ENCODE measurements at places on chromosomes 13 and 19.

DNA sequence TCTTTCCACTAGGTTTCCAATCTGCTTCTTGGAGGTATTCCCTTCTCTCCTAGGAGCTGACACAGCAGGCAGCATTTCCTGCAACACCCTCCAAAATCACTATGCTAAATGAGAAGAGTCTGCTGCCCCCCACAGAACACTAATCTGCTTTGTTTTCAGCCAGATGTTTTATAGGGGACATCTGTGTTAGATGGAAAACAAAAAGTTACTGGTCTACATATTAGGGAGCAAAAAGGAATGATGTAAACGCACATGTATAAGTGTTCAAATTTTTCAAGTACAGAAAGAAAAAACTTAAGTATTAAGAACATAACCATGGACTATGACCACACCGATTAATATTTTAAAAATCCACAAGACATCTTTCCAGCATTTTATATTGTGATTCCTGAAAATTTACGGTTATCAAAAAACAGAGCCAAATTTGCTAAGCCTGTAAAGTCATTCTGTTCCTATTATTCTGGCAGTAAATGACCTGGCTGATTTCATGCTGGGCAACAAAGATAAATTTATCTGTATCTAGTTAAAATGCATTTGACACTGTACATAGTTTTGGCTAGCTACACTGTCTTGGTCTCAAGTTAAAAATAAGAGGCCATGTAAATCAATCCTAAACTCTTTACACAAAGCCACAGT, 63.3 kb downstream of the DCLK1 start:
- no peak for DNase-seq

GRCh38 chr13:31909864-31910551, 121.6 kb upstream of the FRY start:
- no peak for DNase-seq

DNA sequence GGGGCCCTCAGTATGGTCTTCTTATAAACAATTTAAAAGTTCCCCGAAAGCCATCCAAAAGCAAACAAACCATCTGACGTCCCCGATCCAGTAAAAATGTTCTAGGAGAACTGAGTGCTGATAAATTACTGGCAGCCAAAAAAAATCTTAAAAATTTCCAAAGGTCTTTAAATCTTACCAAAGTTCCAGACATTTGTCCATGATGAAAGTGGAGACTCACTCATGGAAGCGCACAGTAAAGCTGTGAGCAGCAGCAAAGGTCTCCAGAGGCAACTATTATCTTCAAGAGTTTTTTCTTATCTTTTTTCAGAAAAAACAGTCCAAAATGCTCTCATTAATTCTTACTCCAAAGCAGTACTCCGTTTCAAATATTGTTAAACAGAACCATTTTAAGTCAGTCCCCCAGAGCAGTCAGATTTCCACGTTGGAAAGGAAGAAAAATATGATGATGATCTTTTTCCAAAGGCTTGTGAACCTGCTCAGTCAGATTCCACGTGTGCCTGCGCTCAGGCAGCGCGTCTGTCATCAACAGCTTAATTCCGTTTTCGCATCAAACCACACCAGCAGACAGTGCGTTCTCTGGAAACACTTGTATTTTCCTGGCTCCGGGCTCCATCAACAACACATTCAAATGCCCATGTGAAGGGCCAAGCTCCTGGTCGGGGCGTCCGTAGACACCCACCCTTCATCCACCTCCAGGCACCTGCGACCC, 85.4 kb downstream of the COL4A1 start:
- no peak for DNase-seq

DNA sequence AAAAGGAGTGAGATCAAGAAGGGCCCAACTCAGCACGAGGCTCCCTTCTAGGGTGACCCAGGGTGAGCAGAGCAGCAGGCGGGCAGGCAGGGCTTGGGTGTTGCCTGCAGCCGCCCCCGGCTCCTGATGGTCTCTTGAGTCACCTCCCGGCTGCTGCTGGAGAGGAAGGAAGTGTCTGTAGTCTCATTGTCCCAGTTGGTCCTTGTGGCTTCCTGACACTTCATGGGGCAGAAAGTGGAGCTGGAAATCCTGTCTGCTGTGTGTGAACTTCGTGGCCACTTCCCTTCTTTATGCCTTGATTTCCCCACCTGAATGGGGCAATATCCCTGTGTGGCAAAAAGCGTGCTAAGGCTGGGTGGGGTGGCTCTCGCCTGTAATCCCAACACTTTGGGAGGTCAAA, 2.5 kb downstream of the MAP1S start:
- DNase-seq: no peak

GRCh38 chr19:29285187-29285687, 72.3 kb upstream of the UQCRFS1 start:
- DNase-seq: no peak

DNA sequence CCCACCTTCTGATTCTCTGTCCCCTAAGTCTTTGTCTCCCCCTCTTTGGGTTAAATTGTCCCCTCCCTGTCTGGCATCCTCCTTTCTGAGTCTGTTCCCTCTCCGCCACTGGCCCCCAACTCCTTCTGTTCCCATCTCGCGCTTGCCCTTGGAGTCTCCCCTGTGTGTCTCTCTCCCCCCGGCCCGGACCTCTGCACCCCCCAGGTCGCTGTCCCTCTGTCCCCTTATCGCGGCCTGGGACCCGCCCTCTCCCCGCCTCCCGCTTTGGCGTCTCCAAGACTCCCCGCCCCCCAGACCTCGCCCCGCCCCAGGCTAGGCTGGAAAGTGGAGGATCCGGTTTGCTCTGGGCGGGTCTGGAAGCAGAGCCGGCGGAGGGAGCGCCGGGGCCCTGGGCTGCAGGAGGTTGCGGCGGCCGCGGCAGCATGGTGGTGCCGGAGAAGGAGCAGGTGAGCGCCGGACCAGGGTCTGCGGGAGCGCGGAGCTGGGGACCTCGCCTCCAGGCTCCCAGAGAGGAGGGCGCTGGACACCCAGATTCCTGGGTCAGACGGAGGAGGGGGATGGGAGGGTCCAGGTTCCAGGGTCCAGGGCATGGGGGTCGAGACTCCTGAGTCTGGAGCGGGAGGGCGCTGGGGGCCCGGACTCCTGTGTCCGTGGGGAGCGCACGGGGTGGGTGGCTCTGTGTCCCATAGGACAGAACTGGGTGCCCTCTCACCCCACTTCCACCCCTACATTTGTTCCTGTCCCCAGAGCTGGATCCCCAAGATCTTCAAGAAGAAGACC, at the start of gene TRPM4:
TRPM4 (plus strand) TSS at position 348 of the 780 bp plus-strand sequence; CDS start at position 423, 75 bp downstream.
- peak; percentile 86 for DNase-seq

GRCh38 chr13:59345311-59345710, 818.4 kb downstream of the DIAPH3 start:
- DNase-seq: no peak

DNA sequence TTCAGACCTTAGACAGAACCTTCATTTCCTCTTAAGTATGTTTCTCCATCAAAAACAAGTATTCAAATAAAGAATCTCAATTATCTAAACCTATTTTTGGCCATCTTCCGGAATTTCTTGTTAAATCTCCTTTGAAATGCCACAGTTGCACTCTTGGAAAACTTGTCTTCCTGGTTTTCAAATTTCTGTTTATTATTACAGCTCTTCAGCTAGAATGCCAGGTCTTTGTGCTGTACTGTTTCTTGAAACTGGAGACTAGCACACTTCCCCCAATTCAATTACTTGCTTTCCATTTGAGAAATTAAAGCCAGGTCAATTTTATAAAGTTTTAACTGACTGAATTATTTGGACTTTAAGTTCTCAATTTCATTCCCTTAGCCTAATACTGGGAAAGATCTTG, 10.2 kb downstream of the KCNRG start:
- DNase-seq: no peak

DNA sequence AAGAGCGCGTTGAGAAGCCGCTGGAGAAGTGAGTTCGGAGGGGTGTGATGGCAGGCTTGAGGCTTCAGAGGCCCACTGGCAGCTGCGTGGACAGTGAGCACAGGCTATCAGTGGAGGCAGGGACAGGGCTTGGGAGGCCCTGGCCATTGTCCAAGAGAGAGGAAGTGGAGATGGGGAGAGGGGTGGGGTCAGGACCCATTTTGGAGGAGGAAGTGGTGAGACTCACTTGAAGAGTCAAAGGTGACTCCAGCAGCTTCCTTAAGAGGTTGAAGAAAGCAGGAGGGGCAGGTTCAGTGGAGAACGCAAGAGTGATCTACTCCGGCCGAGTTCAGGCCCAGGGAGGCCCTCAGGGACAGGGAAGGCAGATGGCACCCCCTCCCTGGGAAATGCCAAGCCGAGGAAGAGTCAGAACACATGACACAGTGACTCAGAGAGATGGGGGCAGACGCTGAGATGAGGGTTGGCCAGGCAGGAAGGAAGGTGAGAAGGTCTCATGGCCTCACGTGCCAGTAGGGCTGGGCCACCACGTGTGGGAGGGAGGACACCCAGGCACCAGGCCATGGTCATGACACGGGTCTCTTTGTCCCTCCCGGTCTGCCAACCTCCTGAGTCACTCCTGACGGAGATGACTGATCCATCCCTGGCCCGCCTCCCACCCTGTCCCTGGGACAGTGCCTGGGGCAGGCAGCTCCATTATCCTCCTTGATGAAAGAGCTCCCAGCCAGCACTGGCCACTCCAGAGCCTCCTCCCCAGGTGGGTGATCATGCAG, 10.1 kb upstream of the CD22 start:
- DNase-seq: peak; percentile 83

GRCh38 chr13:113537205-113537604, 46.7 kb upstream of the DCUN1D2 start:
- DNase-seq: peak; percentile 20

GRCh38 chr13:93736081-93736480, 509.5 kb downstream of the GPC6 start:
- DNase-seq: no peak

DNA sequence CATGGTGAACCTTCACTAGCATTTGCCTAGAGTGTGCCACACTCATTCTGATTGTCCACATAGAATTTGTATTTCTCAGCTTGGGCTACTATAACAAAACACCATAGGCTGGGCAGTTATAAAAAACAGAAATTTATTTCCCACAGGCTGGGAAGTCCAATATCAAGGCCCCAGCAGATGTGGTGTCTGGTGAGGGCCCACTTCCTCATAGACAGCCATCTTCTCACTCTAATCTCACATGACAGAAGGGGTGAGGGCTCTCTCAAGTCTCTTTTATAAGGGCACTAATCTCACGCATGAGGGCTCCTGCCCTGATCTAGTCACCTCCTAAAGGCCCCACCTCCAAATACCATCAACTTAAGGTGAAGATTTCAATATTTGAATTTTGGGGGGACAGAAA, 53.6 kb downstream of the LRRC63 start:
- DNase-seq: no peak

GRCh38 chr13:72122661-72123255, 255.8 kb upstream of the DACH1 start:
- DNase-seq: no peak

- DNase-seq: no peak
These were observed 126.9 kb upstream of the SLC7A1 start for GRCh38 chr13:29722415-29722814.

DNA sequence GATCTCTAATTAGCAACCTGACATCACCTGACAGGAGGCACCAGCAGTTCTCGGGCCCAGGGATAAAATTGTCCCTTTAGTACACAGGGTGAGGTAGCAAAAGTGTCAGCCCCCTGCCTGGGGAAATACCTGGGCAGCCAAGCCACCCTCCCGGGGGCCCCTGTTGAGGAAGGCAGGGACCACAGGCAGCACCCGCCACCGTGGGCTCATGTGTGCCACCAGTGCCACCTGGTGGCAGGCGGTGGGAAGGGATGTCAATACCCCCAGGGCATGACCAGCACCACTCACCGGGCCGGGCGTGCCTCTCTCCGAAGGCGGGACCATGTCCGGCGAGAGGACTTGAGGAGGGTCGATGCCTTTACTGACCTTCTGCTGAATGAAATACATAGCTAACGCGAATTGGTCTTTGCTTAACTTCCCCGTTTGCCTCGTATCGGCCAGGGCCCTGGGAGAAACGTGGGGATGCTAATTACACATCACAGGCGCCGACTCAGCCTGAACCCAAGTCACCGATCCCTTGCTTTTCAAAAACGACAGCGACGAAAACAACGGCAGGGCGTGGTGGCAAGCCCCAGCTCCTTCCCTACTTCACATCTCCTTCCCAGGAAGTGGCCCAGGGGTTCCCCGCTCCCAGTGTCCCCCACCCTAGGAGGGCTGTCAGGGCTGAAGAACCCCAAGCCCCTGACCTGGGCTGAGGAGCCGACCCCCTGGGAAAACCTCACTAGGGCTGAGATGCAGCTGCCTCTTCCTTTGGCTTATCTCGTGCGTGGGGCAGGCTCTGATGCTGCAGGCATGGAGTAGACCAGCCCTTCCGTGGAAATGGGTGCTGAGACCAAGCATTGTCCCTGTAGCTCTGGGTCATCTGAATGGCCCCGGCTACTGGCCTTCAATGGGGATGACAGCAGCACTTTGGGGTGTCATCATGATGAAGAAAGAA, 53.8 kb downstream of the EPS15L1 start:
- peak; percentile 77 for DNase-seq

DNA sequence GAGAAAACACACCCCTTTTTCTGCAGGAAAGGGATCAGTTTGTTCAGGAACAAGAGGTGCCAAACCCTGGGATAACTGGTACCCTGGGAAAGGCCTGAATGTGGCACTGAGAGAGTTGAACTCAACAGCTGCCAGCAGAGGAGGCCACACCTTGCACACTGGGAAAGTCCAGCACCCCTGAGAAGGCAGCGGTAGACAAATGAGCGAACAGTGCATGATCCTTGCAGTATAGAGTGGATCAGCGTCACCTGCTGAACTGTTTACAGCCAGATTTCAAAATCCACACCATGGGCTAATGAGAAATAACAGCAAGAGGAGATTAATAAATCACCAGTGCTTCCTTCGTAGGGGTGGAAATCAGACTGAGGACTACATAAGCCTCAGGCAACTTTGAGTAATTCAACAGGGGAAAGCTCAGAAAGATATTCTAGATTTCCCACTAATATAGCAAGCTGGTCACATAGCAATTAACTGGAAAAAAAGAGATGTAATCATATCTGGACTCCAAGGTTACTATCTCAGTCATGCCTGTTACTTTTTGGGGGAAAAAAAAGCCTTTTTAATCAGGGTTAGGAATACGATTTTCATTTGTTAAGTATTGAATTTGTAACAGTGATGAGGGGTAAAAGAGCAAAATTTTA, 52.0 kb downstream of the DCT start:
- no peak for DNase-seq

- DNase-seq: no peak
These were observed 10.2 kb downstream of the PLPPR3 start for GRCh38 chr19:811506-812048.

DNA sequence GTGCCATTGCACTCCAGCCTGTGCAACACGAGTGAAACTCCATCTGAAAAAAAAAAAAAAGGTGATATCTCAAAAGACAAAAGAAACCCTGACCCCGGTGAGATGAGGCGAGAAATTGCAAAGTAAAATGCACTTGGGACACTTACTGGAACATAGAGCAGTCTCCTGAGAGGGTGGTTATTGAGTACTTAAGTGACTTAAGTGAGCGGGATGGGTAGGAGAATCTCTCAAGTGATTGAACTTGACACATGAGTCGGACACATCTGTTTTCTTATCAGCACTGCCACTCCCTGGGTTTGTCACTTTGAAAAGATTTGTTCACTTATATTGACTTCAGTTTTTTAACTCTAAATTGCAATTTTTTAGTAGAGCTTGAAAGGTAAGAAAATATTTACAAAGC, 2.8 kb downstream of the ZNF429 start:
- DNase-seq: no peak

GRCh38 chr13:83333614-83334388, 548.5 kb downstream of the SLITRK1 start:
- no peak for DNase-seq

- no peak for DNase-seq
These were observed 97.6 kb upstream of the DACH1 start for GRCh38 chr13:71964491-71965100.
